ENCODE measurements at places on chromosomes 12 and 14.

GRCh38 chr14:99807413-99808153 lies 14.4 kb downstream of the EML1 start:
- peaks cover 10% of the 10 kb centered on the region for H3K4me1 ChIP-seq
- no peaks in the 10 kb centered on the region for H3K27me3 ChIP-seq
- peak overlapping the region; percentile 20 for H3K27ac ChIP-seq
- no peak overlapping the region for H3K4me3 ChIP-seq
- ATAC-seq = peak; percentile 13
- no peaks in the 10 kb centered on the region for H3K36me3 ChIP-seq

DNA sequence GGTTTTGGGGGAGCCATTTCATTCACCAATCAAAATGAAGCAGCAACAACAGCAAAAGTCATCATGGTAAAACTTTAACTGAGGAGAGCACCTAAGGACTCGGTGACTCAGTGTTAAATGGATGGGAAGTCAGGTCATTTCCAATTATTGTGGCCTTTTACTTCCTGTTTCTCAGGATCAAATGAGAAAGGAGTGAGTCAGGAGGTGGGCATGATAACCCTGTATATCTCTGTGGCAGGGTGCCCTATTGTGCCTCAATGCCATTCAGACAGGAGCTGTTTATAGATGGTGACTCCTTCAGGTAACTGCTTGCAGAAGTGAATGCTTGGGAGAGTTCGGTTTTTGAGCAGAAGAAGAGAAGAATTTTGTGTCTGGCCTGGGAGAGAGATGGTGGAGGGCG lies 135.5 kb upstream of the CPM start:
- H3K36me3 ChIP-seq = no peaks in the 10 kb centered on the region
- no peak for ATAC-seq
- no peak overlapping the region for H3K27ac ChIP-seq

DNA sequence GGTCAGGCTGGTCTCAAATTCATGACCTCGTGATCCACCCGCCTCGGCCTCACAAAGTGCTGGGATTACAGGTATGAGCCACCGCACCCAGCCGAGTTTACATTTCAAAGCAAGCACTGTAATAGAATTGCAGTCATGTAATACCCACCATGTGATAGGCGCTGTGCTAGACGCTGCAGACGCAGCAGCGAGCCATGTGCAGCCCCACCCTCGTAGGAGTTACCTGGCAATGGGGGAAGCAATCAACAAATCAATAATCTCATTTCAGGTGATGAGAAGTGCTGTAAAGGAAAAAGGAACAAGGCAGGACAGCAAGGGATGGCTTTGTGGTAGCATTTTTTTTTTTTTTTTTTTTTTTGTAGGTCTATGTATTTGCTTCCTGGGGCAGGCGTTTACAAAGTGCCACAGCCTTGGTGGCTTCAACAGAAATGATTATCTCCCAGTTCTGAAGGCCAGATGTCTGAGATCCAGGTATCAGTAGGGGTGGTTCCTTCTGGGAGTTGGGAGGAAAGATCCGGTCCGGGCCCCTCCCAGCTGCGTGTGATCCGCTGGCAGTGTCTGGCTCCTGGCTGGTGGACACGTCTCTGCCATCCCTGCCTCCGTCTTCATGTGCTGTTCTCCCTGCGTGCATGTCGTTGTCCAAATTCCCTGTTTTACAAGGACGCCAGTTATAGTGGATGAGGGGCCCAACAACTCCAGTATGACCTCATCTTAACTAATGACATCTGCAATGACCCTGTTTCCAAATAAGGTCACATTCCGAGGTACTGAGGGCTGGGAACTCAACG lies 72.8 kb downstream of the TNFAIP2 start:
- H3K4me1 ChIP-seq = peaks cover 7% of the 10 kb centered on the region
- H3K27ac ChIP-seq = no peak overlapping the region
- no peak for ATAC-seq
- H3K27me3 ChIP-seq = no peaks in the 10 kb centered on the region
- no peaks in the 10 kb centered on the region for H3K36me3 ChIP-seq

DNA sequence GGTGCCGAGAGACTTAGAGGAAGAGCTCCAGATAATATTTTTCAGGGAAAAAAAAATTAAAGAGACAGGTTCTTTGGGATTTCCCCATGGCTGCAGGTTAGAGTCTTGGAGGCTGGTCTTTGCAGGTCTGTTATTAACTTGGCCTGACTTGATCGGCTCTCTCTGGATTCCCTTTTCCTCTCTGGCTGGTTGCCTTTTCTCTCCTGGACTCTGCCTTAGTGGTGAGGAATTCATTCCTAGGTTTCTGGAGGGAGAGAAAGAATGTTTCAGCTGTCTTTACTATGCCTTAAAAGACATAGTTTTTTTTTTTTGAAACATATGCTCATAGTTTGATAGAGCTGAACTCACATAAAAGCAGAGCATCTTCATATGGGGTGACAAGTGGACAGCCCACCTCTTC lies 336.3 kb downstream of the BMP4 start:
- H3K4me3 ChIP-seq = no peak overlapping the region
- peak overlapping the region; percentile 20 for H3K27ac ChIP-seq
- no peak for ATAC-seq
- peaks cover 15% of the 10 kb centered on the region for H3K4me1 ChIP-seq
- no peaks in the 10 kb centered on the region for H3K36me3 ChIP-seq

DNA sequence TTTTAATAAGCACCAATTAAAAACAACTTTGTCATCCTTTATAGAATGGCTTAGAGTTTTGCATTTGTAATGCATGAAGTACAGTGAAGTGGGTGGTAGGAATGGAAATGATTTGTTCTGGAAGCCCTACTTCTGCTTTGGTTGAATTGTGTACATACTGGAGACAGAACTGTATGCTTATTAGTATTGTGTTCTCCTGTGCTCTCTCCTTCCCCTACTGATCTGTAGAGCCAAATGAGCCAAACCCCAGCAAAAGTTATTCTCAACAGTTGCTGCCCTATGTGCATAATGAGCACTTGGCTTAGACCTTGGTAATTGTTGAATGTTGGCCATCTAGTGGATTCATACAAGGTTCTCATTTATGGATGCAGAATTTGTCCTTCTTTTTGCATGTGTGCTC lies 916.1 kb downstream of the GALC start:
- H3K36me3 ChIP-seq = no peaks in the 10 kb centered on the region
- H3K4me1 ChIP-seq = no peaks in the 10 kb centered on the region
- no peak overlapping the region for H3K4me3 ChIP-seq
- H3K27me3 ChIP-seq = no peaks in the 10 kb centered on the region
- no peak for ATAC-seq

GRCh38 chr12:121059031-121059898 lies 20.2 kb upstream of the OASL start:
- H3K27ac ChIP-seq = no peak overlapping the region
- peaks cover 30% of the 10 kb centered on the region for H3K27me3 ChIP-seq
- H3K4me3 ChIP-seq = no peak overlapping the region
- no peak for ATAC-seq
- no peaks in the 10 kb centered on the region for H3K36me3 ChIP-seq

- peak overlapping the region; percentile 43 for H3K27ac ChIP-seq
- peaks cover 14% of the 10 kb centered on the region for H3K4me1 ChIP-seq
- H3K4me3 ChIP-seq = no peak overlapping the region
- H3K36me3 ChIP-seq = no peaks in the 10 kb centered on the region
- peak; percentile 39 for ATAC-seq
- no peaks in the 10 kb centered on the region for H3K27me3 ChIP-seq
Measured at GRCh38 chr14:95402578-95402977, 82.9 kb upstream of the CLMN start.

GRCh38 chr12:57157588-57158173 lies 10.3 kb upstream of the LRP1-AS start:
- peaks cover 92% of the 10 kb centered on the region for H3K36me3 ChIP-seq
- H3K27me3 ChIP-seq = no peaks in the 10 kb centered on the region
- peaks cover 18% of the 10 kb centered on the region for H3K4me1 ChIP-seq
- no peak overlapping the region for H3K4me3 ChIP-seq
- ATAC-seq = no peak
- H3K27ac ChIP-seq = no peak overlapping the region

DNA sequence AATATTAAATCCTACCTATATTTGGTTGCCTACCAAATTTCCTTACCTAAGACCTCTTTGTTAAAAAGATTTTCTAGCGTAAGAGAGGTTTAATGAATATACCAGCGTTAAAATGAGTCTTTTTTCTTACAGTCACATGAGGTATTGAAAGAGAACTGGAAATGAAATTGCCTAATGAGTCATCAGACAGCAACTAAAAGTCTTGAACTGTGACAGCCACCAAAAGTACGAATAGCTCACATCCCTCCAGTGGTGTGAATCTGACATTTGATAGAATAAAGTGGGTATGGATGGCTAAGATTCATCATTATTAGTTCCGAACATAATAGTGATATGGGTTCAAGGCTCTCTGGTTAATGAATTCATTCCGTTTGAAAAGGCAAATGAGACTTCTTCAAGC lies 1297.3 kb downstream of the AACS start:
- H3K4me1 ChIP-seq = no peaks in the 10 kb centered on the region
- H3K4me3 ChIP-seq = no peak overlapping the region
- no peaks in the 10 kb centered on the region for H3K27me3 ChIP-seq
- no peak for ATAC-seq
- no peaks in the 10 kb centered on the region for H3K36me3 ChIP-seq

DNA sequence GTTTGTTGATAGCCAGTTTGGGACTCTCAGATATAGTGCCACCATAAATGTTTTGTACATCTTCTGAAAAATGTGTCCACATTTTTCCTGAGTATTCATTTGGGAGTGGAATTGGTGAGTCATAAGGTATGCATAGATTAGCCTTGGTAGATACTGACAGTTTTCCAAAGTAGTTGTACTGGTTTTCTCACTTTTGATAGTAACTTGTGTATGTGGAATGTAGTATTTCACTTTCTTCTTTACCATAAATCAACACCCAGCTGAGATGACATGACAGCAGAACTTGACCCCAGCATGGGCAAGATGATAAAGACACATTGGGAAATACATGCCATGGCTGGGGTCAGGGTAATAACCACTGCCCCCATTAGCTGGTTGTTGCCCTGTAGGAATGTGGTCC lies 5.4 kb downstream of the FBXW8 start:
- H3K36me3 ChIP-seq = no peaks in the 10 kb centered on the region
- H3K4me3 ChIP-seq = no peak overlapping the region
- no peak for ATAC-seq
- H3K27ac ChIP-seq = no peak overlapping the region

DNA sequence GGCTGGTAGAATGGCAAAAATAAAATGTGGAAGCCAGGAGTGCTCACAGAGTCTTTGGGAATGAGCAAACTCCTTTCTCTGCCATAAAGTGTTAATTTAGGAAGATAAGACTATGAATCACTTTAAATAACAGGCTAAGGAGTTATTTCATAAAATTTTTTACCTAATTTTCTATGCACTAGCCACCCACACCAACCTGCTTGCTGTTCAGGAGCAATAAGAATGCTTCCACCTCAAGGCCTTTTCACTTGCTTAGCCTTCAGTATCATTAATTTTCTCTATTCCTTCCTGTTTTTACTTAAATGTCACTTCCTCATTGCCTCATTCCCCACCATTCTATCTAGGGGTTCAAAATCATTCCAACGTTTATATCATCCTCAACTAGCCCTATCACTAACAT lies 326.8 kb downstream of the CCER1 start:
- no peaks in the 10 kb centered on the region for H3K27me3 ChIP-seq
- H3K27ac ChIP-seq = no peak overlapping the region
- H3K4me3 ChIP-seq = no peak overlapping the region
- H3K4me1 ChIP-seq = no peaks in the 10 kb centered on the region
- H3K36me3 ChIP-seq = no peaks in the 10 kb centered on the region
- no peak for ATAC-seq

DNA sequence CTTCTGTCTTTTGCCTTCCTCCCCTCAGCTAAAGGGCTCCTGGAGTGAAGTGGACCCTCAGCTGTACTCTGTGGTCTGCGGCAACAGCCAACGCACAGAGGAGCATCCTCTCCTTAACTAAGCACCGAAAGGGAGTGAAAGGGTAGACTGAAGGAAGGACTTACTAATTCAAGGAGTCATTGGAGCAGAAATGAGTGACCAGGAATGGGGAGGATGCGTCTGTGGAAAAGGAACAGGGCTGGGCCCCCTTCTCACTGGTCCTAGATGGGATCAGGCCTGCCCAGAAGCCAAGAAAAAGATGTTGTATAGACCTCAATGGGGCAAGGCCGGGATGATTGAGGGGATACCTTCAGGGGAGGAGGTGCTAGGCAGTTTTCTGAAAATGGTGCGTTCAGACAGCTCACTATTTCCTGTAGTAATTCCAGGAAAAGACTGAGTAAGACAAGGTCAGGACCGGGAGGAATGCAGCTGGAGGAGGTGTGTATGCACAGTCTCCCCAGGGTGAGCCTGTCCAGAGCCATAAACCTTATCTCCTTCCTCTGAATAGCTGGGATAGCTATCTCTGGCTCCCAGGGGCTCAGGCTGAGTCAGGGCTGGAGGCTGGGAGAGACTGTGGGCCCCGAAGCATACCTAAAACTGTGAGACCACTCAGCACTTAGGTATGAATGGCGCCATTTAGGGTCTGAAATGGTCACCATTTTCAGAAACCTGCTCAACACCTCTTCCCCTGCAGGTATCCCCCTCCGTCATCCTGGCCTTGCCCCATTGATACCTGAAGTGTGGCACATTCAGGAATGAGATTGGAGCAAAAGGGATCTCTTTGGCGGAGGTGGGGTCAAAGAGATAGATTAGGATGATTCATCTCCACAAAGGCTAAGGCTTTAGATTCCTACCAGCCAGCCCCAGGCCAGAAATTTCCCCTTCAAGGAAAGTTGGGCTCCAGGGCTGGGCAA lies 20.2 kb upstream of the KRT8 start:
- H3K4me3 ChIP-seq = no peak overlapping the region
- peak overlapping the region; percentile 60 for H3K27ac ChIP-seq
- H3K27me3 ChIP-seq = no peaks in the 10 kb centered on the region
- H3K36me3 ChIP-seq = no peaks in the 10 kb centered on the region
